ENCODE measurements at places on chromosomes 1 and 21.

DNA sequence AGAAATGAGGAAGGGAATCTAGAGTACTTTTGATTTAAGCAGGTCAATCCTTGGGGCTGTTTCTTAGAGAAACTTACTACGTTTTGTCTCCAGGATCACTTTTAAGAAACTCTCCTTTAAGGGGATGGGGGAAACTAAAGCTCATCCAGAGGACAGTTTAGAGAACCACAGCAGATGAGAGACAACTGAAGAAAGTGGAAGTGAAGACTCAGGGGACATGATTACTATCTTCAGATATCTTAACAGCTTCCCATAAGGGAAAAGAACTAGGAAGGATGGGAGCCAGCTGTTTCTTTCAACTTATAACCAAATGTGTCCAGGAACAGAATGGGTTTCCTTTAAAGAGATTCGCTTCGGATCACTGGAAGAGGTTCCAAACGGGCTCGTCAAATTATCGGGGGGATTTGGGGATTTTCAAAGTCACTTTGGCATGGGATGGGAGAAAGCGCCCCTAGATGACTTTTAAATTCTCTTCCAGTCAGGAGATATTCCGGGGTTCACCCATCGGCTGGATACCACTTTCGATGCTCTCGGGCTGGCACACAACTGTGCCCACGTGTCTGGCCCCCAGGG is 1.2 kb downstream of the SCMH1 start:
- no peak for DNase-seq

GRCh38 chr1:179708434-179709195 is 34.5 kb upstream of the FAM163A start:
- no peak for DNase-seq

GRCh38 chr1:225888898-225889601 is at the start of gene LEFTY1:
Gene LEFTY1, minus strand, starts transcription at chr1:225889146. Its CDS starts 80 bp downstream, at chr1:225889066.
- peak; percentile 42 for DNase-seq

DNA sequence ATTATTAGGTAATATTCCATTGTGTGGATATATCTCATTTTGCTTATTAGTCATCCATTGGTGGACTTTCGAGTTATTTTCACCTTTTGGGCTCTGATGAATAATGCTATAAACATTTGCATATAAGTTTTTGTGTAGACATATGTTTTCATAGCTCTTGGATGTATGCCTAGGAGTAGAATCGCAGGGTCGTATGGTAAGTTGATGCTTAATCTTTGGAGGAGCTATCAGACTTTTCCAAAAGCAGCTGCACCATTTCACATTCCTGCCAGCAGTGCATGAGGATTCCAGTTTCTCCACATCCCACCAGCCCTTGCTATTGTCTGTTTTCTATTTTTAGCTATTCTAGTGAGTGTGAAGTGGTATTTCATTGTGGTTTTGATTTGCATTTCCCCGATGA is 120.3 kb upstream of the TMEM51 start:
- no peak for DNase-seq

GRCh38 chr1:62294261-62294660 is 25.0 kb downstream of the KANK4 start:
- DNase-seq: peak; percentile 61

DNA sequence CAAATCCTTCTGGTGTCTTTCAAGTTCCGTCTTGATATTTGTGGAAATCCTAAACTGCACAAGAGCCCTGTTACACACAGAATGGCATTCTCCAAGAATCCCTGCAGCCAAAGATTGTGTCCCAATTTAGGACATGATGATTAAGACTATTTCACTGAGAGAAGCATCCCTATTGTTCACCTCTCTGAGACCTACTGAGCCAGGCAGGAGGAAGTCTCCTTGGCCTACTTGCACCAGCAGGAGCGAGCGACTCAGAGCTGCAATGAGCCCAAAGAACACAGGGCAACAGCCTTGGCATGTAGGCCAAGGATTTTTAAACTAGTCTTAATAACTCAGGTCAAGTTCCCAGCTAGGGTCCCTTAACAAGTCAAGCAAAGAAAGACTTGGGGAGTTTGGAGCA is 79.4 kb upstream of the RUNX1 start:
- DNase-seq: no peak

- no peak for DNase-seq
These were observed 4.0 kb downstream of the ACAP3 start for GRCh38 chr1:1303736-1304135.

GRCh38 chr1:148373192-148373925 is 109.7 kb downstream of the PPIAL4G start:
- no peak for DNase-seq

GRCh38 chr1:82538876-82539275 is 738.1 kb downstream of the ADGRL2 start:
- no peak for DNase-seq

GRCh38 chr1:173433751-173434326 is 43.3 kb upstream of the PRDX6 start:
- DNase-seq: no peak

- no peak for DNase-seq
These were observed 154.2 kb upstream of the RUNX1 start for GRCh38 chr21:35203093-35203977.

DNA sequence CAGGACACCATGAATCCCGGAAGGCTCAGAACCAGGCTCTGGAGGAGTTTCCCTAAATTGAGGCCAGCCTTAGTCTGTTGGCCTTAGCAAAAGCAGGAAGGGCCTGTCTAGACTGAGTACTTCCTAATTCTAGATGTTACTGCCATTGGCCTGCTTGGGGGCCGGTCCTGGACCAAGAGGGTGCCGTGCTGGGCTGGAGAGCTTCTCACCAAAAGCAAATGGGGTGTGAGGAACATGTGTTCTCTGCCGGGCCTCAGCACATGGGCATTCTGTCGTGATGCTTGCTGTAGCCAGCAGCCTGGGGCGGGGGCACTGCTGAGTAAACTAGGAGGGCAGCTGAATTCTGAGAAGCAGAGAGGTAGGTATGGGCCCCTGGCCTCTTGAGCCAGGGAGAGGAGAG is 35.7 kb upstream of the MAN1C1 start:
- DNase-seq: peak; percentile 51

GRCh38 chr1:21292503-21292983 is 2.3 kb upstream of the ECE1 start:
- DNase-seq: no peak

DNA sequence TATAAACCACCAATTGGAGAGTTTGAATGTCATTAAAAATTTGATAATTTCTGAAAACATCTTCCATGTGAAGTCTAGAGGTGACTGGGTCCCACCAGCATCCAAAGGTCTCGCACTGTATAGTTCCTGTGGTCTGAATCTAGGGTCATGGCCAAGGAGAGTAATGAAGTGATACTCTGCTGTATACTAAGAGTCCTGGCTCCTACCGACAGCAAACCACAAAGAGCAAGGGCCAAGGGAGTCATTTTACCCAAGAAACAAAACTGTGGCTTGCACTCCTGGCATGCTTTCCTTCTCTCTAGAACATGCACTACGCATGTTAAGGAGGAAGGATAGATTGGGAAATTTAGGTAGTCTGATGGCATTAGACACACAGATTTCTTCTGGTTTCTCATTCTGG is 115.6 kb downstream of the BRINP2 start:
- DNase-seq: no peak

DNA sequence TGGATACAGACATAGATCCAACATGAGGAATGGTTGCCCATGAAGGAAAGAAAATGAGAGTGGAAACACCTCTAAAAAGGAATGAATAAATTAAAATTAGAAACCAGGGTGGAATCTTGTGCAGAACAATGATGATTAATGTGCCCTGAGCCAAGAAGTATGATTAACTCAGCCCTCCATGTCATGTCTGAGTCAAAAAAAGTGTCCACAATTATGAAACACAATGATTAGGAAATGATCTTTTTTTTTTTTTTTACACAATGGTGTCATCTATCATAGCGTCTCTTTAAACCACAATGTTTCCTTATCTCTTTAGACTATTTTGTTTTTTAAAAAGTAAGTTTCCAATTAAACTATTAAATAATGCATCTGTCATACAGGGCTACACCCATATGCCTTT is 78.9 kb upstream of the RAB4A start:
- no peak for DNase-seq

GRCh38 chr1:220967911-220968310 is 88.7 kb downstream of the HLX start:
- DNase-seq: no peak

DNA sequence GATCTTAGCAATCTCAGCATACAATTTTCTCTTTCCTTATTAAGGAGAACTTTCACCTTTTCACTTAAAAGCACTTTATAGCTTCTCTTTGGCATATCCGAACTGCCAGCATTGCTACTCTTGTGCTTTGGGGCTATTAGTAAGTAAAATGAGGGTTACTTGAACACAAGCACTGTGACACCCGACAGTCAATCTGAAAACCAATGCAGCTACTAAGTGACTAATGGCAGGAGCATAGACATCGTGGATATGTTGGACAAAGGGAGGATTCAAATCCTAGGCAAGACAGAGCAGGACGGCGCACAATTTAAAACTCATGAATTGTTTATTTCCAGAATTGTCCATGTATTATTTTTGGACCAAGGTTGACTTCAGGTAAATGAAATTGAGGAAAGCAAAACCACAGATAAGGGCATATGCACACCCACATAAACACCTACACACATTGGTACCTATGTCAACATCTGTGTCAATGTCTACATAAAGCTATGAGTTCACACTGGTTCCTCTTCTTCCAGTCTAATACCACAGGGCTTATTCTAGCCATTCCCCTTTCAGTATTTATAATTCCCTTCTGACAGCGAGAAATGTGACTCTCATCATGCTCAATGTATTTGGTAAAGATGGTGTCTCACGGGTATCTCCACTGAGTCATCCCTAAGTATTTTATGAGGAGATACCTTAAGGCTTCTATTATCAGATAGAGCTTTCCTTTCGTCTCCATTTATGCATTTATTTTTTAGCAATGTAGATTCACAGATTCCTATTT is 75.3 kb upstream of the RALGPS2 start:
- no peak for DNase-seq

GRCh38 chr1:222047366-222047765 is 305.5 kb upstream of the DUSP10 start:
- DNase-seq: no peak

- DNase-seq: no peak
These were observed 3.6 kb downstream of the YBEY start for GRCh38 chr21:46289655-46290179.

- no peak for DNase-seq
These were observed 117.5 kb upstream of the HOOK1 start for GRCh38 chr1:59697150-59697800.

- no peak for DNase-seq
These were observed 6.2 kb upstream of the ZNF281 start for GRCh38 chr1:200415789-200416593.

GRCh38 chr1:34057347-34058130 is 107.5 kb downstream of the CSMD2 start:
- DNase-seq: peak; percentile 51

DNA sequence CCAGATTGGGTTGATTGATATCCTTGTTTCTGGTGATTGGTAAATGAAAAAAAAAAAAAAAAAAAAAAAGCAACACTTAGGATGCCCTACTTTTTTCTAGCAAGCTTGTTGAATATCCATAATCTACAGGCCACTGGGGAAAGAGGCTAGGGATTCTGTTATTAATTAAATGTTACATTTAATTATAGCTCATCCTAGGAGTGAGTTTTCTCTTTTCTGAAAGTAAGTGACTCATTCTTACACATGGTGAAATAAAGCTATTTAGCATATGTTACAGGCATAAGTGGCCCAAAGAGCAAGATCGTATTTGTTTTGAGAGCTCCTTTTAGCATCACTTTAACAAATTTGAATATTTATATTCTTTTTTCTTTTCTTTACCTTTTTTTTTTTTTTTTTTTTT is 94.5 kb downstream of the FNBP1L start:
- no peak for DNase-seq

DNA sequence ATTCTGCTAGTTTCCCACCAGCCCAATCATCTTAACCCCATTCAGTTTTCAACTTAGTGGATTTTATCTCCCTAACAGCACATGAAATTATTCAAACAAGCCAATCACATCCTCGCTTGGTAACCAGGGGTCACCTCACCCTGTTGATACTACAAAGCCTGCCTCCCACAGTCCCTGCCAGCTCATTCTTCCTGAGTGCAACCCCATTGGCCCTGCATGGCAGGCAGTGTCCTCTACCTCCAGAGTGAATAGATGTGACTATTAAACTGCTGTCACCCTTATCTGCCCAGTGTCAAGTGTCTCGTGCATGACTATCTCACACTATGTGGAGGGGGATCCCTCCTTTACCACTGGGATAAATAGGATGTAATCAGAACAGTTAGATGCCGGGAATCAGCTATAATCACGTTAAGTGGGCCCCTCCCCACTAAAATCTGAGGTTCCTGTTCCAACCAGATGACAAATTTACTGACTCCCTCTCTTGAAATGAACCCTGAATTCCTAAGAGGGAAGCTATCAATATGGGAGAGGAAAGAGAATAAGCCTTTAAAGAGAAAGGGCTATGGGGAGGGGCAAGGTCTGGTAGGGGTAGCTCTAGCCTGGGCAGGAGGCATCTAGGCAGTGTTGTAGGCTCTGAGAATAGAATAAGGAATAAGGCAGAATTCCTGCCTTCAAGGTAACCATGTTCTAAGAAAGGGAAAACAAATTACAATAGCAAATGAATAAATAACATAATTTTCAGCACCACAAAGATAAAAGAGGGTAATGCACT is 155.9 kb downstream of the SLC30A10 start:
- DNase-seq: no peak

DNA sequence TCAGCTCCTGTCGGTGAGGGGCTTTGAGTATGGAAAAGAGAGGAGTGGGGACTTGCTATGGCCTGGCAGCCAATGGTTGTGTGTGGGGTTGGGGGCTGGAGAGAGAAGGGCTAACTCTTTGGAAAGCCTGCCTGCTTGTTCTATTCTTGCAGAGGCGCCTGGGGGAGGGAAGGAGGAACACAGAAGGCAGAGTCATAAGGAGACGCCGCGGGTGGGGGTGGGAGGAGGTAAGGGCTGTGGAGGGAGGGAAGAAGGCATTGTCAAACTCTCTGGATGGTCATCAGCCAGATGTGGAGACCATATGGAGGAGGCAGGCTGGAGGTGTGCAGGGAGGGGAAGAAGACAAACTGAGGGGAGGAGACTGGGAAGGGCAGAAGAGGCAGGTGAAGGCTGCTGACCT is 70.0 kb downstream of the PLXNA2 start:
- DNase-seq: no peak

- peak; percentile 7 for DNase-seq
These were observed 15.2 kb upstream of the CLSTN1 start for GRCh38 chr1:9838946-9839345.

- no peak for DNase-seq
These were observed 2.4 kb downstream of the ACTA1 start for GRCh38 chr1:229431284-229432115.
